ENCODE measurements at places on chromosomes 13 and 19.
A peak's percentile ranks its signal among the peaks of the same experiment; 100 is the strongest.

GRCh38 chr19:16051254-16052025 is 24.9 kb upstream of the TPM4 start:
- DNase-seq = no peak

- no peak for DNase-seq
Observed at GRCh38 chr19:51460164-51460992, 2.1 kb upstream of the SIGLEC8 start.

DNA sequence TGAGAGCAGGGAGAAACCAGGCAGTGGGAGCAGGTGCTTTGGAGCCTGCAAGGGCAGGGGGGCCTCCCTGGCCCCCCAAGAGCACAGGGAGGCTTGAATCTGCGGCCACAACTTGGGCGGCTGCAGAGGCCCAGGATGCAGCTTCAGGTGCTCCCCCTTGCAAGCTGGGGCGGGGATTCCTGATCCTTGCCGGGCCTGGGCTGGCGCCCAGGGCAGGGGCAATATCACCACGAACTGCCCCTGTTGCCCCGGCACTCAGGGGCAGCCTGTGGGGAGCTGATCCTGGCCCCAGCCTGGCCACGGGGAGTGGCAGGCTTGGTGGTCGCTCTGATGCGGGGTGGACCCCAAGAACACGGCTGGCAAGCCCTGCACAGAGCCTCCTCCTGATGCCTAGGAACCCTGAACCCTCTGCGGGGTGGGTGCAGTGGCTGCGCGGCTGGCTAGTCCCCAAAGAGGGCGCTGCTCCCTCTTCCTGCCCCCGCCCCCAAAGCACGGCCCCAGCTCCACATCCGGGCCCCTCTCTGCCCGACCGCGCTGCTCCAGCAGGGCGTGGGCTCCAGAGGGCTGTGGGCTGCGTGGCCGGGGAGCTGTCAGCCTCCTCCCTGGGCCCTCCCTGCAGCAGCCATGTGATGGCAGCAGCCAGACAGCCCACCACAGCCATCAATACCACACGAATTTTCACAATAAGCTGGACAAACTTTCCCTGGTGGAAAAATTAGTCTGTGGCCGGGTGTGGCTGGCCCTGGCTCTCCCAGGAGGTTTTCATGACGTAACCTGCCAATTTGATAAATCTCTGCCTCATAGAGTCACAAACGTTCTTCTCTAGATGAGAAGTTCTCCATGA is 21.0 kb downstream of the TNFSF9 start:
- DNase-seq = peak; percentile 76

- no peak for DNase-seq
Observed at GRCh38 chr13:53129864-53130393, 101.3 kb downstream of the OLFM4 start.

DNA sequence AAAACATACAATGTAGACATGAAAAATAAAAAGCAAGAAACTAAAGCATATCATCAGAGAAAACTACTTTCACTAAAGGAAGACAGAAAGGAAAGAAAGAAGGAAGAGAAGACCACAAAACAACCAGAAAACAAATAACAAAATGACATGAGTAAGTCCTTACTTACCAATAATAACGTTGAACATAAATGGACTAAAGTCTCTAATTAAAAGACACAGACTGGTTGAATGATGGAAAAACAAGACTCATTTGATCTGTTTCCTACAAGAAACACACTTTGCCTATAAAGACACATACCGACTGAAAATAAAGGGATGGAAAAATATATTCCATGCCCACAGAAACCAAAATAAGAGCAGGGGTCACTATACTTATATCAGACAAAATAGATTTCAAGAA is 46.0 kb downstream of the RB1 start:
- no peak for DNase-seq

GRCh38 chr19:40366697-40367561 is 18.4 kb downstream of the PLD3 start:
- DNase-seq = no peak
